ENCODE measurements at places on chromosomes 5 and 9.

GRCh38 chr5:95565280-95565920 lies 10.5 kb downstream of the ARSK start:
- DNase-seq = no peak

- DNase-seq = no peak
Measured at GRCh38 chr5:111960476-111961215, 203.7 kb upstream of the NREP start.

DNA sequence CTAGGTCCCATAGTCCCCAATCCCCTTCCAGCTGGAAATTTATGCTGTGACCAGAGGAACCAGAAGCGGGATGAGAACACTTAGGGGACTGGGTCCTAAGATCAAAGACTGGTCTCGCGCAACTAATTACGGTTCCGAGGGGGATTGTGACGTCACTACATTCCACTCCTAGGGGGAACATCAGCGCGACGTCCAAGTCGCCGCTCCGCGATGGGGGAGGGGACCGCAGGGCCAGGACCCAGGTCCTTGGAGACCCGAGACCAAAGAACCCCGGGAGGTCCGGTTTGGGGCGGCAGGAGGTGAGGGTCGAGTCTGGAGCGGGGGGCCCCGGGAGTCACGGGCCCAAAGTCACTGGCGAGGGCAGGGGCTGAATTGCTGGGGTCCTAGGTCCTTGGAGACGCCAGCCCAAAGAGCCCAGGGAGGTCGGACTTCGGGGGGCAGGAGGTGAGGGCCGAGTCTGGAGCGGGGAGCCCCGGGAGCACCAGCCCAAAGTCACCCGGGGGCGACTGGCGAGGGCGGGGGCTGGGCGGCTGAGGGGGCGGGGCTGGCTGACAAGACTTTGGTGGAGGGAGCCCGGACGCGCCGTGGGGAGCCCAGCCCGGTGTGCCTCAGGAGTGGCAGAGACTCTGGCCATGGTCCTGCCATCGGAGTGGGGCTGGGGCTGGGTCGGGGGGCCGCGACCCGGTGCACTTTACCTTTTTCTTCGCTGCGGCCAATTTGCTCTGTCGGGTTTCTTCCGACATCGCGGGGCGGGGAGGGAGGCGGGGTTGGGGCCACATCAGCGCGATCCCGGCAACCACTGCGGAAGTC lies at the start of gene GOLGA2:
TSS of gene GOLGA2 (minus strand) at position 810 of the 810 bp plus-strand sequence. CDS start at position 779, 31 bp downstream.
- no peak for DNase-seq

DNA sequence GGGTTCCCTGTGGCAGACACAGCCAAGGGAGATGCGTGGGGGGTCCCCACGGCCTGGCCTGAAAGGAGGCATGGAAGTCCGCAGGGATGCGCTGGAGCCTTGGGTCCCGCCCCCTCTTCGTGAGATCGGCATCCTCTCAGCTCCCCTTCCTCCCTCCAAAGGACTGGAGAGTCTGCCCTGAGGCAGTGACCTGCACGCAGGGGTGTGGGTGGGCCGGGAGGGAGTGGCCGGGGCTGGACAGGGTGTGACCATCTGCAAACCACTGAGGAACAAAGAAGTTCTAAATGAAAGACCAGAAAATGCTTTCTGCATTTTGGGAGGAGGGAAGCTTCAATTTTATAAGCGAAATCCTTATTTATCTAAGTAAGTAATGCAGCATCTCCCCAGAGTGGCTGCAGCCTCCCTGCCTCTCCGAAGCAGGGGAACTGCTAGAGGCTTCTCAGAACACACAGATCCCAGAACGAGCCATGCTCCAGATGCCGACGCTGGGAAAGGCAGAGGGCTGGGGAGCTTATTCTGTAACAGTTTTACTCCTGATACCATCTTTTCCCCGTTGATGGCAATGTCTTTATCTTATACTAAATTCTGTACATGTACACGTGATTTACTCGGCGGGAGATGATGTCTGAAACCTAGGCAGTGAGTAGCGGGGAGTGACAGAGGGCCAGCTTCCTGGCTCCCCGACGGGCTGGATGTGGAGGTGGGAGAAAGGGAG lies 221.7 kb downstream of the FANCC start:
- no peak for DNase-seq

- no peak for DNase-seq
Measured at GRCh38 chr5:115366223-115366622, 69.8 kb upstream of the CCDC112 start.

- no peak for DNase-seq
Measured at GRCh38 chr5:82376307-82376706, 98.2 kb upstream of the RPS23 start.

DNA sequence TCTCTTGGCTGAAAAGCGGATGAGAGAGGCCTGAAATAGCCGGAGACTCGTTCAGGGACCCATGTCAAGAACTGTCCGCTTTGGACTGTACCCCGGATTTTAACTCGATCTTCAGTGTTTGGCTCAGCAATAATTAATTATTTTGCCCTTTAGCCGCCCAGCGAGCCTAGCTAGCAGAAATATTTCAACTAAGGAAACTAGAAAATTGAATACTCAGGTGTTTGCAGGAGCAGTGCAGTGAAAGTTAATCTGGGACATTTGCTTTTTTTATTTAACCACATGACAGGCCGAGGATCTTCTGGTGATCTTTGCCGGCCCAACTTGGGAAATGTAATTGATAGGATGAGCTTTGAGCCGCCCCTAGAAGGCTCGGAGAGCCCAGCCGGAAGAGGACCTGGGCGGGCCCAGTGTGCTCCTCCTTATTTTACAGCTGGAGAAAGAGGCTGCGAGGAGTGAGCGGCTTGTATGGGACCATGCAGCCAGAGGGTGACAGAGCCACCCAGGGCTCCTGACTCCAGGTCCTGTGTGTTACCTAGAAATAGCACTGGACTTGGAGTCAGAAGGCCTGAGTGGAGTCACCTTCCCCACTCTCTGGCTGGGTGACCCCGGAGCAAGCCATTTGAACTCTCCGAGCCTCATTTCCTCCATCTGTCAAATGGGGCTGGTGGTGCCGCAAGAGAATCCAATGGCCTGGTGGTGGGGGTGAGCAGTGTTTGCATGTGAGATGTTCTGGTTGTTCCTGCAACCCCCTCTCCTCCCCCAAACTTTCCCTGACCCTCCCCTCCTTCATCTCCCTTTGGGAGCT lies 2.4 kb downstream of the PPARGC1B start:
- DNase-seq = no peak
